ENCODE measurements at places on chromosomes 11 and 22.

- no peak for DNase-seq
Observed at GRCh38 chr11:86551288-86552092, 120.9 kb downstream of the ME3 start.

GRCh38 chr11:27473017-27473406 lies 422 bp upstream of the LGR4 start:
- DNase-seq, result no peak

- no peak for DNase-seq
Observed at GRCh38 chr11:673866-674265, 21.2 kb downstream of the DEAF1 start.

DNA sequence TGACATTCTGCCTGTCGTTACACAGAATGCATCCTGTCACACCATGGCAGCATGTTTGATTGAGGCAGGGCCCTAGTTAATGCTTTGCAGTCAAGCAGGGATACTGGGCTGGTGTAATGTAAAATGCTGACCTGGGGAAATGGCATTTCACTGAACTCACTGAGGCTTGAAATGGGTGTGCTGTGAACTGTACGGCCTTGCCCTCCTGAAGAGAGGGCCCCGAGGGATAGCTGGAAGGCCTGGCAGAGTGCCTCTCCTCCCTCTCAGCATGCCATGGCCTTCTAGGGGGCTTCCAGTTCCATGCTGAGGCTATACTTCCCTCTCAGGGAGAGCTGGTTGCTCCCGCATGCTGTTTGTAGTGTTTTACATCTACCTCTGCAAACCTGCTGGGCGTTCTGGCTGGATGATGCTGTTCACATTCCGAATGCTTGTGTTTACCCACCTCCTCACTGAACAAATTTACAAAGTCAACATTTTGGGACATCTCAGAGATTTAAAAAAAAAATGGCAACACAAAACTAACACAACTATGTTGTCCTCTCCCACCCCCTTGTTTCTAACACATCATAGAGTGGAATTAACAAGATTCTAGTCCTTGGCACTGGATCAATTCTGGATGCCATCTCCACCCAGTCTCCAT lies 416.7 kb upstream of the CADM1 start:
- DNase-seq, result no peak

- DNase-seq, result no peak
Observed at GRCh38 chr11:29251738-29252137, 765.1 kb downstream of the KCNA4 start.

DNA sequence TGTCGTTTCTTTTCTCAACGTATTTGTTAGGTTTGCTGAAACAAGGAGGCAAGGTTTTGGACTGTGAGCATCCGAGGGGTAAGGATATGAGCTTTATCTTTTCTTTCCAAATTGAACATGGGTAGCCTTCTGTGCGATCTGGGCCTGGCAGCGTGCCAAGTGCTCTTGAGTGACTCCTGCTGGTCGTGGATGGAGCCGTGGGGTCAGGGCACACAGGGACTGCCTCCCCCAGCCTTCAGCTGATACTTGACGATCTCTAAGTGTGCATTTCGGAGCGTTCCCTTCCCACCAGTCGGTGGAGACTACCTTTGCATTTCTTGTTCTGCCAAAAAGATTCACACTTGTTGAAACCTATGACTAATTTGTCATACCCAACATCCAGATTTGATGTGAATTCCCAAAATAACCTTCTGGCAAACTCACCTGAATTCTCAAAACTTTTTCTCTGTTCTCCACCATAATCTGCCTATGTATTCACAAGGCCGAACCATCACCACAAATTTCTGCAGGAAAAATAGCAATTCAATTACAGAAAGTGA lies 40.1 kb upstream of the CLMP start:
- DNase-seq, result peak; percentile 14

Measured in neural crest cell (in vitro differentiated cells).